ENCODE measurements at places on chromosomes 11 and 22.
A peak's percentile ranks its signal among the peaks of the same experiment; 100 is the strongest.

GRCh38 chr11:130871616-130872015 is 44.7 kb downstream of the SNX19 start:
- no peak for DNase-seq

GRCh38 chr11:69337211-69337721 is 43.3 kb downstream of the MYEOV start:
- peak; percentile 12 for DNase-seq

- DNase-seq, result no peak
Observed at GRCh38 chr11:3022300-3022967, 30.3 kb upstream of the NAP1L4 start.

- DNase-seq, result no peak
Observed at GRCh38 chr22:23775779-23776375, 3.2 kb downstream of the MMP11 start.

DNA sequence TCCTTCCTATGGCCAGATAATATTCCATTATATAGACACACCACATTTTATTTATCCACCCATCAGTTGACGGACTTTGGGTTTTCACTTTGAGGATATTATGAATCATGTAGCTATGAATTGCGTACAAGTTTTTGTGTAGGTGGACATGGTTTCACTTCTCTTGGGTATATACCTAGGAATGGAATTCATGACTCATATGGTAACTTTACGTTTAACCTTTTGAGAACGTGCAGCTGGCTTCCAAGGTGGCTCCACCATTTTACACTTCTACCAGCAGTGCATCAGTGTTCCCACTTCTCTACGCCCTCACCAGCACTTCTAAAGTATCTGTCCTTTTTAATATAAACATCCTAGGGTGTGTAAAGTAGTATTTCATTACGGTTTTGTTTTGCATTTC is 112.0 kb downstream of the PLEKHA7 start:
- no peak for DNase-seq

- no peak for DNase-seq
Observed at GRCh38 chr11:45267052-45267451, 19.1 kb downstream of the SYT13 start.

- no peak for DNase-seq
Observed at GRCh38 chr11:33615751-33616150, 84.9 kb downstream of the C11orf91 start.
